Upper lobe of right lung (tissue), 1 donor: ENCODE measurements at places on chromosomes 7 and 10. TPM values are rescaled to one million over a fixed set of nuclear protein-coding genes. Genes with fewer than 3 reads are reported as not detected.

MGAM2 gene
- total RNA-seq = 0.61 TPM

CDHR1 gene
- total RNA-seq = 0.35 TPM

IL15RA gene
- 36.7 TPM for total RNA-seq

FXYD4 gene
- 1.1 TPM for total RNA-seq

FOXI2 gene
- not detected for total RNA-seq

NOBOX gene
- not detected for total RNA-seq

ADCYAP1R1 gene
- total RNA-seq = 1.8 TPM

STYXL1 gene
- total RNA-seq = 20.9 TPM

CHST3 gene
- total RNA-seq = 15.6 TPM

NKX1-2 gene
- total RNA-seq = not detected

CNPY1 gene
- not detected for total RNA-seq

FAM25C gene
- total RNA-seq = not detected

CTTNBP2 gene
- 6.3 TPM for total RNA-seq

HK1 gene
- 84.0 TPM for total RNA-seq

DIP2C gene
- total RNA-seq = 17.3 TPM

MLXIPL gene
- total RNA-seq = 11.1 TPM

MYL7 gene
- total RNA-seq = 3.1 TPM

FGFBP3 gene
- 0.81 TPM for total RNA-seq

LAMB1 gene
- 156 TPM for total RNA-seq

ASZ1 gene
- total RNA-seq = not detected

C10orf143 gene
- 3.4 TPM for total RNA-seq

LRRD1 gene
- total RNA-seq = not detected

LRRC18 gene
- 0.96 TPM for total RNA-seq

SLC35G1 gene
- 4.4 TPM for total RNA-seq

SLC39A12 gene
- 0.29 TPM for total RNA-seq

ADD3 gene
- total RNA-seq = 57.4 TPM

CHST12 gene
- total RNA-seq = 29.8 TPM

SAMD9L gene
- 46.5 TPM for total RNA-seq

EFCAB10 gene
- 1.6 TPM for total RNA-seq

SEC31B gene
- 18.2 TPM for total RNA-seq

PLAC9 gene
- 24.1 TPM for total RNA-seq

SPACDR gene
- total RNA-seq = 1.8 TPM

VWDE gene
- 0.90 TPM for total RNA-seq

CAMK1D gene
- 17.1 TPM for total RNA-seq

SPDYE8 gene
- not detected for total RNA-seq

BEND7 gene
- total RNA-seq = 31.1 TPM

DYDC1 gene
- total RNA-seq = not detected

NUPR2 gene
- total RNA-seq = 0.98 TPM

ZNF503 gene
- total RNA-seq = 36.2 TPM

TSPAN15 gene
- total RNA-seq = 47.3 TPM

FAM131B gene
- total RNA-seq = 0.90 TPM

HOXA10 gene
- total RNA-seq = 0.38 TPM

PTF1A gene
- total RNA-seq = not detected

ANKRD16 gene
- total RNA-seq = 4.6 TPM

CALML5 gene
- total RNA-seq = not detected

NRCAM gene
- total RNA-seq = 2.0 TPM

AMPH gene
- total RNA-seq = 0.58 TPM

INSYN2A gene
- 0.14 TPM for total RNA-seq

PDLIM1 gene
- 190 TPM for total RNA-seq

CPA4 gene
- total RNA-seq = not detected

REPIN1 gene
- total RNA-seq = 93.7 TPM

PRKAG2 gene
- 35.6 TPM for total RNA-seq

LIPM gene
- total RNA-seq = not detected
